ENCODE measurements at places on chromosomes 1 and 21.

- DNase-seq, result no peak
Observed at GRCh38 chr1:69711190-69711930, 143.6 kb downstream of the LRRC7 start.

GRCh38 chr1:150686275-150686674 is 10.7 kb downstream of the GOLPH3L start:
- DNase-seq, result no peak

DNA sequence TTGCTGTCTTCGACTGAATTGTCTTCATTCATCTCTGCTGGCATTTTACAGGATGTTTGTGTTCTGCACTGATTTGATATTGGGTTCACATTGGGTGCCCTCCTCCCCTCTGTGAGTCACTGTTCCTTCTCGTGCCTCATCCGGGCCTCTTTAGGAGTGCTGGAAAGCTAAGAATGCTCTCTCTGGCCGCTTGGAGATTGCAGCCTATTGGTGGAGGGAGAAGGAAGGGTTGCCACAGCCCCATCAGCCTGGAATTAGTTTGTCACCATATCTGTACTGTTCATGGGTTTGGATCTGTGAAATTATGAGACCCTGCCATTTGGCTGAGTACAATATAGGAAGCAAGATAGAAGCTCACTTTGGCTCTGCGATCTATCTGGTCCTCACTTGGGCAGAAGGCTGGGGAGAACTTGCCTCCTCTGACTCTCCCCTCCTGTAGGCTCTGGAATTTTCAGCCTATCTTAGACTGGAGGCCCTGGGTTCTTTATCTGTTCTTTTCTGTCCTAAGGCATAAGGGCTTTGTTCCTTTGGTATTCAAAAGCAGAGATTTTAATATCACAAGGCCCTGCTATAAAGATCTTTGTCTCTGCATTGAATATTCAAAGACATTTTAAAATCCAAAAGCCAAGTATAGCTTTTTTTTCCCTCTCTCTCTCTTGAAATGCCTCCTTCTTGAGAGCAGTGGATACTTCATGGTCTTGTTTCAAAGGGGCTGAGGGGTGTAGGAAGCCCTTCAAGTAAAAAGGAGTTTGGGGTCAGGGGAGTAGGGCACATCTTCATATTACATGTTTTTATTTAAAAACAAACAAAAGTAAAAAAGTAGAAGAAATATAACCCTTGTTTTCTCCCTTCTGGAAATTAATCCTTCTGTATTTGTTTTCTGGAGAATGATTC is 347.9 kb downstream of the ZP4 start:
- no peak for DNase-seq

- no peak for DNase-seq
Observed at GRCh38 chr1:19734056-19734455, 65.7 kb downstream of the TMCO4 start.

DNA sequence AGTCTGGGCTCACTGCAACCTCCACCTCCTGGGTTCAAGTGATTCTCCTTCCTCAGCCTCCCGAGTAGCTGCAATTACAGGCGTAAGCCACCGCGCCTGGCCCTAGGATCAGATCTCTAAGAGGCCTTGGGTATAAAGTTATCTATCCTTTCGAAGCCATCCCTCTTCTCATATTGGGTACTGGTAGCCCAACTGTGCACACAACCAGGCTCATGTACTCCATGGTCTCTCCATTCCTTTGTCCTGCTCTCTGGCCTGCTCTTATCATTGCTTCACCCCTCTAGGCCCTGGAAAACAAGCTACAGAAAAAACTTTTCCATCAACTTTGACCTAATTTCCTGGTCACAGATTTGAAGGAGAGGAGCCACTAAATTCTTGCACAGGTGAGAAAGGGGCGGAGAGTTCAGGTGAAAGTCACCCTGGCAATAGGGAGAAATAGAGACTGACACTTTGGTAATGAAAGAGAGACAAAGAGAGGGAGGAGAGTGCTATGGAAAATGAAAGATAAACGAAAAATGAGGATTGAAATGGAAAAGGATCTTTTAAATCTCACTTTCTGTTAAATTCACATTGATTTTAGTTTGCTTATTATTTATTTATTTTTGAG is 6.0 kb downstream of the TXNIP start:
- no peak for DNase-seq

GRCh38 chr1:39955547-39956539 is 898 bp downstream of the MFSD2A start:
- DNase-seq, result no peak

- DNase-seq, result no peak
Observed at GRCh38 chr1:53091841-53092645, 30.0 kb downstream of the PODN start.

DNA sequence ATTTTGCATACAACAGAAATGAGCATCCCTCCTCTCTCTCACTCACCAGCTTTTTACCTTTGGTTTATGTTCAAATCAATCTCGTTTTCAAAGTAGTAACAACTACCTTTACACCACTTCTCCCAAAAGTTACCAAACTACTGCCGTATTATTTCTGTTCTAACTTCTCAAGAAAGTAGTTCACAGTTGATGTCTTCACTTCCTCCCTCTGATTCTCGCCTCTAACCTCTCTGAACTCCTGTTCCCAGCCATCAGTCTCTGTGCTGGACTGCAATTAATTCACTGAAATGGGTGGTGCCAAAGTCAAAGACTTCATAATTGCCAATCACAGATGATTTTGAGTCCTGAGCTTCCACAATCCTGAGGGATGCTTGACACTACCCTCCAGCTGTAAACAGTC is 54.0 kb downstream of the ZNF281 start:
- DNase-seq, result no peak

GRCh38 chr1:212727386-212728181 is 27.9 kb upstream of the BATF3 start:
- no peak for DNase-seq

DNA sequence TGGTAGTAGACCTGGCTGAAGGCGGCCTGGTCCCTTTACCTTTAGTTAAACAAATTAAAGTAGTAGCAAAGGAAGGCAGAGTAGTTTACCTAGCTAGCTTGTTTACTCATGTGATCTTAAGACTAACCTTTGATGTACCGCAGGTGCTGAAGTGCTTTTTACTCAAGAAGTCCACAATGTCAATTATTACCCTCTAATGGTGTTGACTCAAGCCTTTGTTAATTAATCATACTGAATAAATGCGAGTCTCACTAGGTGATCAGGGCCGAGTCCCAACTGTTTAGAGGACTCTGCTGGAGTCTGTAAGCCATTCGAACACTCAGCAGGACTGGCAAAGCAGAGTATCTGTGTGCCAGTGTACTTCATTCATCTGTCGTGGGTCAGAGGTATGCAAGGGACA is 381.1 kb upstream of the NCAM2 start:
- DNase-seq, result no peak

- no peak for DNase-seq
Observed at GRCh38 chr1:24118410-24119242, 6.7 kb upstream of the MYOM3 start.

DNA sequence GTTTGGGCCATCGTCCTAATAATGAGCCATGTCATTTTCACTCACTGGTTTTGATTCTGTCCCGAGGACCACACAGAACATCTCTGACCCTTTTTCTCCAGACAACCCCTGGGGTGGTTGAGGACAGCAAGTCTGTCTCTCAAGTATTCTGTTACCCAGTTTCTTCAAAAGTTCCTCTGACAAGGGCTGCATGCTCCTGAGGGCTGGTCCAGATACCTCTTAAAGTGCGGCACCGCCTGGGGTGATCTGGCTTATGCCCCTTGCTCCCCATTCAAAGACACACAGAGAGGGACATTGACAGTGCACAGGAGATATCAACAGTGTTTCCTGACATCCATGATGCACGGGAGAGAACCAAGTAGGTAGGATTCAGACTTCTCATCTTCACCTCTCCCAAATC is 132.9 kb upstream of the EDN2 start:
- no peak for DNase-seq

- DNase-seq, result no peak
Observed at GRCh38 chr1:207284209-207284897, 37.1 kb upstream of the CD55 start.

DNA sequence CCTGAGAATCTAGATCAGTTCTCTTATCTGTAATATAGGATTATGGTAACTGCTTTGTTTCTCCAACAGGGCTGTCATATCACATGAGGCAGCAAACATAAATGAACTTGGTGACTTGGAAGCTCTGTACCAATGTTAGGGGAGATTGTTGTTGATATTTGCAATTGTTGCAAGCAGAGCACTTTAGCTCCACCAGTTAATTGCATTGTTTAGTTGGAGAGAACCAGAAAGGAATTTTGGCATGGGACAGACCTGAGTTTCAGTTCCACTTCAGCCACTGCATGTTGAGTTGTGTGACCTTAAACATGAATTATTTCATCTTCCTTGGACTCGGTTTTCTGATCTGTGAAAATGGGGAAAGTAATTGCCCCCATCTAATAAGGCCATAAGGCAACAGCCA is 142.3 kb upstream of the JUN start:
- no peak for DNase-seq

DNA sequence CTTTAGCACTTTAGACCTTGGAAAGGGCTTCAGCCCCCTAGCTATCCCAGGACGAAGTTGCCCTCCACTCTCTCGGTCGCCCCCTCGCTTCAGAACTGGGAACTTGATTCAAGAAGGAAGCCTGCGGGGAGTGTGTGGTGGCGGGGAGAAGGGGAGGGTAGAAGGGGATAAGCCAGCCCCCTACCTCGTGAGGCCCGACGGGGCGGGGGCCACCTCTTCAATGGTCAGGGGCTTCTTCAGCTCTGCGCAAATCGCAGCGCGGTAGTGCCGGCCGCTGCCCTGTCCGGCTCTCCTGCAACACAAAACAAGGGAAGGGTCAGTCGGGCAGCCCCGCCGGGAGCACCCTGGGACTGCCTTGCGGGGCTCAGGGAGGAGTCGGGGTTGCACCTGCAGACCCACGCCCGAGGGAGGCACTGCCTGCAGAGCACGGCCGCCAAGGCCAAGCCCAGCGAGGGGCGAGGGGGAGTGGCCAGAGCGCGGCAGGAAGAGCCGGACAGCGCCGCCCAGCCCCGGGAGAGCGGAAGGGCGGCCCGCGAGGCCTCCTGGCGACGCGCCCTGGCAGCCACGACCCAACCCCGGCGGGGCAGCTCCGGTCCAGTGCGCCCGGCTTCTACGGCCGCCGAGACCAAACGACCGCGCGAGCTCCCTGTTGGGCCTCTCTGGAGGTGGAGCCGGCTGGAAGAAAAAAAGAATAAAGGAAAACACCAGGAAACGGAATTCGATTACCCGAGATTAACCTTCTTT is 56.2 kb upstream of the RASAL2 start:
- DNase-seq, result peak; percentile 90

- no peak for DNase-seq
Observed at GRCh38 chr1:84795966-84796600, 96.9 kb downstream of the LPAR3 start.

- DNase-seq, result no peak
Observed at GRCh38 chr1:218048828-218049420, 236.2 kb upstream of the RRP15 start.

- DNase-seq, result peak; percentile 95
Observed at GRCh38 chr1:8121261-8122159, 95.4 kb upstream of the ERRFI1 start.

GRCh38 chr1:205270764-205271163 is 43.0 kb downstream of the TMCC2 start:
- no peak for DNase-seq

DNA sequence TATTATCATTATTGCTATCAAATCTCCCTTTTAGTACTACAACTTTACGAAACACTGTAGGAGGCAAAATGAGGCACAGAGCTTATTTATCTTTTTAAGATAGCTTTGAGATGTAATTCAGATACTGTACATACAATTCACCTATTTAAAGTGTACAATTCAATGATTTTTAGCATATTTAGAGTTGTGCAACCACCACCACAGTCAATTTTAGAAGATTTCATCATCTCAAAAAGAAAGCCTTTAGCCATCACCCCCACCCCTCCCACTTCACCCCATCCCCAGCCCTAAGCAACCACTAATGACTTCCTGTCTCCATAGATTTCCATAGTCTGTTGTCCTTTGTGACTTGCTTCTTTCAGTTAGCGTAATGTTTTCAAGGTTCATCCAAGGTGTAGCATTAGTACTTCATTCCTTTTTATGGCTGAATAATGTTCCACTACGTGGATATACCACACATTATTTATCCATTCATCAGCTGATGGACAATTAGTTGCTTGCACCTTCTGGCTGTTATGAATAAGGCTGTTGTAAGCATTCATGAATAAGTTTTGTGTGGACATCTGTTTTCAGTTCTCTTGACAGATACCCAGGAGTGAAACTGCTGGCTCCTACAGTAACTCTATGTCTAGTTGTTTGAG is 9.4 kb upstream of the CAPN9 start:
- no peak for DNase-seq

DNA sequence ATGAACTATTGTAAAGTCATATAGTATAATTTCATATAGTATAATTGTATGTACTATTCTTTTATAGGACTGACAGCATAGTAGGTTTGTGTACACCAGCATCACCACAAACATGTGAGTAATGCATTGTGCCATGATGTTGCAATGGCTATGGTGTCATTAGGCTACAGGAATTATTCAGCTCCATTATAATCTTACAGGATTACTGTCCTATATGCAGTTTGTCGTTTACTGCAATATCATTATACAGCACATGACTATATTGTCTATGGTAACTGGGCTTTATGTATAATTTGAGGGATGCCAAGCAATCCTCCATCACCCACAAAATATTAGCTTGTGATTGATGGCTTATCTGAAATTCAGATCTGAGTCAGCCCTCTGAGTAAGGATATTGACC is 54.2 kb upstream of the PBX1 start:
- DNase-seq, result no peak

DNA sequence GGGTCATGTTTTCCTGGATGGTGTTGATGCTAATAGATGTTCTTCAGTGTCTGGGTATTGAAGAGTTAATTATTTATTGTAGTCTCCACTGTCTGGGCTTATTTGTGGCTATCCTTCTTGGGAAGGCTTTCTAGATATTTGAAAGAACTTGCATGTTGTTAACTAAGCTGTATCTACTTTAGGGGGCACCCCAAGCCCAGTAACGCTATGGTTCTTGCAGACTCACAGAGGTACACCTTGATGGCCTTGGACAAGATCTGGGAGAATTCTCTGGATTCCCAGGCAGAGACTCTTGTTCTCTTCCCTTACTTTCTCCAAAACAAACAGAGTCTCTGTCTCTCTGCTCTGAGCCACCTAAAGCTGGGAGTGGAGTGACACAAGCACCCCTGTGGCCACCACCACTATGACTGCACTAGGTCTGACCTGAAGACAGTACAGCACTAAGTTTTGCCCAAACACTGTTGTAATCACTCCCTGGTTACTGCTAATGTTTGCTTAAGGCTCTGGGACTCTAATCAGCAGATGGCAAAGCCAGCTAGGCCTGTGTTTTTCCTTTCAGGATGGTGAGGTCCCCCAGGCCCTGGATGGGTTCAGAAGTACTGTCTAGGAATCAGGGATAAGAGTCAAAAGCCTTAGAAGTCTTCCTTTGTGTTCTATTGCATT is 76.5 kb upstream of the C1orf21 start:
- DNase-seq, result no peak

- no peak for DNase-seq
Observed at GRCh38 chr1:185694081-185694480, 40.1 kb upstream of the HMCN1 start.

DNA sequence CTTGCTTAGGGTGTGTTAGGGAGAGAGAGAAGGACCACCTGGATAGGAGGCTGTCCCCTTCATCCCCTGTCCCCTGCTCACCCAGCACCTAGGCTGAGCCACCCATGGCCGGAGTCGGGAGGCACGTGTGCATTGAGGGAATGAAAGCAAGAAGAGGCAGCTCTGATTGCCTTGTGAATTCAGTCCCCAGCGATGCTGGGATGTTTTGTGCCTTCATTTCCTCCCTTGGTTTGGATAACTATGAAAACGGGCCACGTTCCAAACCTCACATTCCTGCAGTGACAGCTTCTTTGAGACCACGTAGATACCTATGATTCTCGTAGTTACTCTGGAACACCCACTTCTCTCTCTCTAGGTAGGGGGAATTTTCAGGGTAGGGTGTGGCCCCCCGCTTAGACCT is 67.1 kb downstream of the MAN1C1 start:
- DNase-seq, result no peak

All from ascending aorta (tissue), 2 donors.